ENCODE measurements at places on chromosomes 16 and 17. TPM values are rescaled to one million over a fixed set of nuclear protein-coding genes. Genes with fewer than 3 reads are reported as not detected.

Gene MYH8
- not detected for total RNA-seq

Gene TMEM114
- not detected for total RNA-seq

Gene TRPV3
- 0.06 TPM for total RNA-seq

Gene ABCA6
- 5.2 TPM for total RNA-seq

Gene PIK3R6
- total RNA-seq = not detected

Gene SHCBP1
- total RNA-seq = 49.5 TPM

DNA sequence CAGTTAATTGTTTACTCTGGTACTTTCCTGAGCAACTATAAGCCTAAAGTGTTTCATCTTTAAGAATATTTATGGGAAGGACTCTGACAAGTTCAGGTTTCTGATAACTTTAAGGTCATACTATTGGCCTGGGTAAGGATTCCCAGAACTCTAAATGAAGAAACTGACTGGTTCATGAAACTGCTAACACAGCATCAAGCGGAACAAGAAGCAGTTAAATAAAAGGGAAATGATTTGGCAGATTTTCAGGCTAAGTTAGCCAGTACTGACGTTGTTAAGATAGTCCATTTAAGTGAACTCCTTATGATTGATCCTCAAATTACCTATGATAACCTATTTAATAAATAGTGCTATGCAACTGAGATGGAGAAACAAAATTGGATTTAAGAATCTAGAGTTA, 101.6 kb upstream of the CES5A start:
- DNase-seq = no peak

- peak; percentile 33 for DNase-seq
Measured at GRCh38 chr16:86975445-86975844, 341.7 kb downstream of the C16orf95 start.

- DNase-seq = no peak
Measured at GRCh38 chr17:17590883-17591354, 589 bp downstream of the PEMT start.

GRCh38 chr16:67162506-67163163, 1.9 kb upstream of the HSF4 start:
- no peak for DNase-seq

DNA sequence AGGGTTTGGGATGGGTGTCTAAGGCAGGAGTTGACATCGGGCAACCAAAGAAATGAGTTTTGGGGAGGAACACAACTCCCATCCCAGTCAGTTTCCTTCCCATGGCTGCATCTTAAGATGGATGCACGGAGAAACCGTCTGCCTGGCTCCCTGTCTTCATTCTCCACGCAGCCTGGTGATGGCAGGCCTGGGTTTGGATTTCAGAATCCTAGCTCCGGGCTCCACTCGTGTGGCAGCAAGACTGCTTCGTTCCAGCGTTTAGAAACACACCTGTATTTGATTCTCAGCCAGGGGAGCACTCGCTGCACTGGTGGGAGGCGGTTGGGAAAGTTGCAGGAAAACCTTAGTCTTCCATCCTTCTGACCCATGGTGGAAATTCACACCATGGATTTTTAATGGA, 141.1 kb downstream of the RAB11FIP4 start:
- DNase-seq = no peak

GRCh38 chr16:22191532-22192260, 14.4 kb upstream of the EEF2K start:
- DNase-seq = peak; percentile 17

GRCh38 chr17:82297280-82297713, 20.1 kb downstream of the CD7 start:
- DNase-seq = peak; percentile 71

DNA sequence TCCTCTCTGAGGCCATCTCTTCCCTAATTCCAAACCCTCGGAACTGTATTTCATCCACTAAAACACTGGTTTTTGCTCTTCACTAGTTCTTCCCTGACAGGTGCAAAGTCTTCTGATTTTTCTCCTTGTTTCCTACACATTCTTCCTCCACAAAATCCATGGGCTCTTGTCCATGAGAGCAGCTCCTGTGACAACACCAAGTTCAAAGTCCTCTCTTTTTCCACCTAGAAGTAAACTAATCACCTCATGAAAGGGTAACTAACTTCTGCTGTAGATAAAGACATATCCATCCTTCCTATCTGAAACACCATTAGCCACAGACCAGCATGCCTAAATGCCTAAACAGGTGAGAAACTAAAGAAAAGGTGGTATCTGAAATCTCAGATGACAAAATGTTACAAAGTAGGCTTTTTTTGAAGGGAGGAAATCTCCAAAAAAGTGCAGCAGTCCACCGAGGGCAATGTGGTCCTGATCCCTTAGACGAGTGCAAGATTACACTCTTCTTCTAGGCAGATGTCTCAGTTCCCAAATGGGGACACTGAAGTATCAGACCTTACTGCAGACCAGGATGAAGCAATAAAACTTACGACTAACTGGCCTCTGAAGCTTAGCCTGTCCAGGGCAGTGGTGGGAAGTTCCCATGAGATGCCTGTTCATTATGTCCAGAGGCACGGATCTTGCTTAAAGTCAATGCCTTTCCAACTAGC, 2.8 kb downstream of the PIP4K2B start:
- DNase-seq = no peak

GRCh38 chr16:89361751-89362539, 128.4 kb downstream of the ANKRD11 start:
- peak; percentile 38 for DNase-seq

DNA sequence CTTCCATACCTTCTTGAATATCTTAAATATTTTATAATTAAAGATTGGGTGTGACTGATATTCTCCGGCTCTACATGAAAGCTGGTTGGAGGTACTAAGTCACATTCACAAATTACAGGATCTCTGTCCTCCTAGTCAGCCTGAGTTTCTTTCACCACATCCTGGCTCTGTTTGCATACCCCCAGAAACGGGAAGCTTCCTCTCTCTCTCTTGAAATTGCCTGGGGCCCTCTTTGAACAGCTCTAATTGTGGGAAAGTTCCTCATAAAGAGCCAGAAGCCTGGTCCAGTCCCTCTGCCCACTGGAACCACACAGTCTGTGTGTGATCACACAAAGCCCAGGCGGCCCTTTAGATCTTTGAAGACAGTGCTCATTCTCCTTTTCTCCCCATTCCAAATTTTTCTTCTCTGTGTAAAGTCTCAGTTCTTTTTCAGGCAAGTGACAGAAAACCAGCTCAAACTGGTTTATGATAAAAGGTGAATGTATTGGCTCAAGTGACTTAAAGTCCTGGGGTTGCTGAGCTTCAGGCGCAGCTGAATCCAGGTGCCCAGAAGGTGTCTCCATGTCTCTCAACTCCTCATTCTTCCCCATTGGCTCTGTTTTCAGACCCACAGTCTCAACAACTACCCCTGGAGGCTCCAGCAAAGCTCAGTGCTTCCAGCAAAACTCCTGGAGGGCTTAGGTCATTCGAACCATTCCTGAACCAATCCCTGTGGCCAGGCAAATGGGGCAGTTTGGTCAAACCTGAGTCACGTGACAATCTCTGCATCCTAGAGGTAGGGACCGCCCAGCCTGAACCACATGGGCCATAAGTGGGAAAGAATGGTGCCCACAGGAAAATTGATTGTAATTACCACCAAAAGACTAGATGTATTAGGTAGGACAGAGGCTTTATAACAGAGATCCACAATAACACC, 8.5 kb upstream of the RAI1 start:
- DNase-seq = peak; percentile 66

DNA sequence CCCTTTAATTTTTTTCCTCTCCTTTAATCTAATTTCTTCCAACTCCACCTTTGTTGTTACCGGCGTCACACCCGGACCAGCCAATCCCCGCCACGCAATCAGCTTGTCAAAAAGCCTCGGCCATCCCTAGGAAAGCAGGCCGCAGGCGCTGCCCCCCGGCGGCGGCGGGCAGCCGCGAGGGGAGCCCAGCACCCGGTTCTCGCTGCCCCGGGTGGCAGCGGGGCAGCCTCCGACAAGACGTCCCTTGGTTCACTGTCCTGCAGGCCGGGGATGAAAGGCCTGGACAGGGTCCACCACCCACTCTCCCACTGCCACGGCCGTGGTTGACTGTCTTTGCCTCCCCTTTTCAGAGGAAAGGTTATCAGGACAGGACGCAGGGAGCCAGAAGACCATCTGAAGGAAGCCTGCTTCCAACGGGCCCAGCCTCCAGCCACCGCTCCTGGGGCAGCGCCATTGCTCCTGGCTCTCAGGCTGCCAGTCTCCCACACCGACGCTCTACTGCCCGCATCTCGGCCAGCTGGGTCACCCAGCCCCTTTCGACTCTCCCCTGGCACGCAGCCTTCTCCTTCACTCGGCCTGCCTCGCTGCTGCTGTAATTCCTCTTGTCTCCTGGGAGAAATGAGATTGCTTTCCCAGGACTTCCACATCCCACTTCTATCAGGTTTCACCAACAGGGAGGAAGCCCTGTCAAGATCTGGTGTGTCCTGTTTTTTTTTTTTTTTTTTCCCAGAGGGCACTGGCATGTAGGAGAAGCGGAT, 2.8 kb upstream of the UBTF start:
- peak; percentile 64 for DNase-seq
